COR-L47 (cell line): ENCODE measurements at places on chromosomes 12 and 14.

DNA sequence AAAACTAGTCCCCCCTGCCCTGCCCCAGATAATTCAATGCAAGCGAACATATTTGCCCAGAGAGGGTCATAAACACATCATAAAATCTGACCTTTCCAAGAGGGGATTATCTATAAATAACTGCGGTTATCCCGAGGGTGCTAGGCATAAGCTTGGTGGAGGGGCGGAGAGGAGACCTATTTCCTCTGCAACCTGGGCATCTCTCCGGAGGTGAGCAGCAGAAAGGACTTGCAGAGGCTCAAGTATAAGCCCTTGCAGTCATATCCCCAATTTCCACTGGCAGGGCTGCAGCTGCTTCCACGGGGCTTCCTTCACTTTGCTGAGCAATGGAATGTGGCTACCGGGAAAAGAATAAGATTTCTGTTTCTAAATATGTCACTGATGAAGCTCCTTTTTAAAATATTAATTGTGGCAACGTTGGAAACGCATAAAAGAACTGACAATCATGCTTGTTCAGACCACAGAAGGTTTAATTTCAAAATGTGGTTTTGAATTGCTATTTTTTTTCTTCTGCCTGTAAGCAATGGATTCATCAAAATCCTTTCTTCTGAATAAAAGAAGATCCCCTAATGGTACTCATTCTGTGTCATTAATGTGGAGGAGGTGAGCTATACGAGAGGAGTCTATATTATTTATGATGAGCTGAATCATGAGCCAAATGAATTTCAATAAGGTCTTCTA is 268.9 kb upstream of the ATP2B1 start:
- no peak for DNase-seq

GRCh38 chr12:28987538-28988324 is 161.3 kb upstream of the FAR2 start:
- DNase-seq, result no peak

DNA sequence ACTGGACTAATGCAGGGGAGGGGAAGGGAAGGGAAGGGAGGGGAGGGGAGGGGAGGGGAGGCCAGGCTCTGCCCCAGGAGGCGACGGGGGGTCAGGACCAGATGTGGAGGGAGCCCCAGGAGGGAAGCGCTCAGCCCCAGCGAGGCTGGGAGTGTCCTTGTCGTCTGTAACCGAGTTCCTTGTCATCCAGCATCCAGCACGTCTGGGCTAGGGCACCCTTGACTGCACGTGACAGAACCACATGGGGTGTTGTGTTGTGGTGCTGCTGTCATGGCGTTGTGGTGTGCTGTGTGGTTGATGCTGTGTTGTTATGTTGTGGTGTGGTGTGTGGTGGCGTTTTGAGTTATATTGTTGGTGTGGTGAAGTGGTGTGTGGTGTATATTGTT is 28.4 kb upstream of the SFSWAP start:
- no peak for DNase-seq

DNA sequence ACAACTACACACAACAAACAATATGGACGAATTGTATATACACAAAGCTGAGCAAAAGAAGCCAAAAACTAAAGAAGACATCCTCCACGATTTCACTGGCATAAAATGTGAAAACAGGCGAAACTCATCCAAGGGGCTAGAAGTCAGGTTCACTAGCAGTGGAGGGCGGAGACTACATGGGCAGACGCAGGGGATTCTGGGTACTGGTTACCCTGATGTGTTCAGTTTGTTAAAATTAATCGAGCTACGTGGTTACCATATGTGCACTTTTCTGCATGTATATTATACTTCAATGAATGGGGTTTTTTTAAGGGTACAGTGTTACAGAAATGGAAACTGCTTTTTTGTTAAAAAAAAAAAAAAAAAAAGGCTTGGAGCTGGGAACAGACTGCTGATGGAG is 12.3 kb downstream of the KDM2B start:
- no peak for DNase-seq

- DNase-seq, result no peak
These were observed 450.8 kb downstream of the RAD51B start for GRCh38 chr14:68270342-68270741.

DNA sequence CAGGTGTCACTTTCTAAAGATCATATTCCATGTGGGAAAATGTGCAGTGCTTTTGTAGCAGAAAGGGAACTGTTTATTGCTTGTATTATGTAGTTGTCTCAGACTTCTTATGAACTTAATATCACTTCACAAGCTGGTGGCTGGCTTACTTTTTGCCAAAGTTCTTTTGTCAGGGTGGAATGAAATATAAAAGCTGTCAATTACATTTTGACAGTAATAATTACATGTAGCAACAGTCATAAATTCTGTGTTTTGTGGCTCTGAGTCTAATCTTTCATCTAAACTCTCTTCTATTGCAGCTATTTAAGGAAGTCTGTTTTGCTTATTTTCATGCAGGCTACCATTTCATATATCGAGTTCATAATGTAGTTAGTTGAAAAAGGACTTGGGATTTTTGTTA is 106.6 kb downstream of the OTOGL start:
- DNase-seq, result no peak

DNA sequence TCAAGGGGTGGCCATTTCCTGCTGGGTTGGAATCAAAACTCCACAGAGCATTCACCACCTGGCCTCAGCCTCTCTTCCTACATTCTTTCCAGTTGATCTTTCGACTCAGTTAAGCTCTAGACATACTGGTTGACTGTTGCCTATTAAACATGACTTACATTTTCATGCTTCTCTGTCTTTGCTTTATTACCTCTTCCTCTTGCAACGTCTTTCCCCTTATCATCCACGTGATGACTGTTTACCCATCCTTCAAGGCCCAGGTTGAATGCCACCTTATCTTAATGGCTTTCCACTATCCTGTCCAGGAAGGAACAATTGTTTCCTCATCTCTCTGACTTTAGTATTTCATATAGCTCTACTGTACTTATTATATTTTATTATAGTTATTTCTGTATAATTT is 24.4 kb upstream of the CCDC175 start:
- no peak for DNase-seq
